ENCODE measurements at places on chromosomes 2 and 18.

DNA sequence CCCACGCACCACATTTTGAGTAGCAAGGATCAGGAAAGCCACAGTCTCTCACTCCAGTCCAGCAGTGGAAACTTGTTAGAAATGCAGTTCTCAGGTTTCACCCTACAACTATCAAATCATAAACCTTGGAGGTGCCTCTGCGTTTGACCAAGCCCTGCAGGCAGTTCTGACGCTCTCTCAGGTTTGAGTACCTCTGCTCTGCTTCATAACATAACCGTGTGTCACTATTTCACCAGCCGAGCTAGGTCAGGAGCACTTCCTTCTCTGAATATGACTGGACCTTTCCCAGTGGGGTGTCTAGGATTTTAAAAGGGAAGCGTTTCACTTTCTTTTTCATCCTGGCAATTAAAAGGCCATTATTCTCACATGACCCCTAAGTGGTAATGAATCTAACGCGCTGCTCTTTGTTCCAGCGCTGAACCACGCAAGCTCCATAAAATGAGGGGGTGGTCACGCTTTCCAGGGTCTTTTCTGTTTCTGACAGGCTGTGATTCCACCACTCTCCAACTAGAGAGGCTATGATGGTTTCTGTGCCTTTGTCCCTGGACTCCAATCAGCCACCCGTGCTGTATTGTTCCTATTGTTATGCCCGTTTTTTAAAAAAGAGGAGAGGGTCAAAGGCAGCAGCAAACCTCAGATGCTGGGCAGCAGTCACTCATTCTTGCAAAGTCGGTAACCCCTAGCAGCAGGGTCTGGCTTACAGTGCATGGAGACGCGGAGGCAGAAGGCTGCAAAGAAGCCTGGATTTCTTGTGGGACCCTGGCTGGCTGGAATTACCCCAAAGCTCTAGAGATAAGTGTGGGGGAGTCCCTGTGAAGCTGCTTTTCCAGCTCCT lies 75.2 kb upstream of the CTNNA2 start:
- no peak for DNase-seq

- peak; percentile 43 for DNase-seq
Observed at GRCh38 chr2:71926089-71926447, 221.6 kb downstream of the CYP26B1 start.

DNA sequence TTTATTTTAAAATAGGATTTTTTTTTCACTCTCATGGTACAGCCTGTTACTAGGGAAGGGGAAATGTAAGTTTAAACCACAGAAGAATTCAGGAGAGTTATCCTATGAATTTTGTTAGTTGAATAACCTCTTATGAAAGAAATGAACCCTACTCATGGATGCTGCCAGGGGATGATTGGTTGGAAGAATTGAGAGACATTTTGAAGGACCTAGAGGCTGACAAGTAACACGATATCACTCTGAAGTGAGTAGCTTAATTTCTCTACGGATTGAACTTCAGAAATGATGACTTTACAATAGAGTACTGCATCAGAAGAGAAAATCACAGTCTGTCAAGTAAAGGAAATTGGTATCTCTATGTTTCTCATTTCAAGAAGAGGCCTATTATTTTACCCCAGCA lies 1346.2 kb downstream of the SUCLG1 start:
- no peak for DNase-seq

DNA sequence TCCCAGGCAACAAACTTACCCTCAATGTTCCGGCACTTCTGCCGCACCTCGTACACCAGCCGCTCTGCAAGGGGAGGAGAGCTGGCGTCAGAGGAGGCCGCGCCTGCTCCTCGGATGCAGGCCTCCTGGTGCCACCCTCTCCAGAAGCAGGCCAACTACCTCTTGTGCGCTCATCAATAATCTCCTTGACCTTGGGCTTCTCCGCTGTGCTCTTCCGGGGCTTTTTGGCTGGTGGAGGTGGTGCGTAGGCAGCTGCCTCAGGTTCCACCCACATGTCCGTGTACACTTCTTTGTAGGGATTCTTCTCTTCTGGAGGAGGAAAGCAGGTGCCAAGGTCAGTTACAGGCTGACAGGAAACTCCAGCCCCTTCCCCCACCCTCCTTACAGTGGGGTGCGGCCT lies 77.6 kb upstream of the POMC start:
- DNase-seq: no peak

DNA sequence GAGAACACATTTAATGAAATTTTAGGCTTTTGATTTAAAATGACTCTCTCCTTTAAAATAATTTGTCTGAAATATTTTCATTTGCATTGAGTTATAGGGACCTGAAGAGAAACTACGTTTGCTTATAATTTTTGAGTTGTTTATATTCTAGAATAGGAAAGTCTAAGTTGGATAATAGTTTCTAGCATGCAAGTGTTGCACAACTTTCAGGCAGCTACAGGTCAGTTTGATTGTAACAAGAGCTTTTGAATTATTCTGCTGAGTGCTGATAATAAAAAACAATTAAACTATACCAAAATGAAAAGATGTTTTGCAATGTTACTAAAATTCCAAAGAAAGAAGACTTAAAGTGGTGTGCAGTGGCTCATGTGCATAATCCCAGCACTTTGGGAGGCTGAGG lies 71.0 kb downstream of the PDE1A start:
- DNase-seq: no peak

DNA sequence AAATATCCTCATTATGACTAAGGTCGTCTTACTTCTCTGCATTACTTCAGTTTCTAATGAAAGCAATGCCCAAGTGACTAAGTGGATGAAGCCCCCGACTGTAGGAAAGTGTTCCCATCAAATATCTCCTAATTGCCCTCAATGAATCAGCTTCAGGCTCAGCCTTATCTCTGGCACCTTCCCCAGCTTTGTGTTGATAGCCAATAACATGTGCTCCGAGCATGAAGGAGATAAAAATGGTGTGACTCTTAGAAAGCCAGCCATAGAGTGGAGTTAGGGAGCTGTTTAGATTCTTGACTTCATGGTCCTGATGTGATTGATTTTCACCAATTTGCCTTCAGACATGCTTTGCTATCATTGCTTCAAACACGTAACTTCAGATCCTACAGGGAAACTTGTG lies 339.2 kb upstream of the NRP2 start:
- no peak for DNase-seq

GRCh38 chr18:46179306-46179705 lies 75.1 kb downstream of the HAUS1 start:
- DNase-seq: no peak

GRCh38 chr2:227853765-227854271 lies 17.6 kb upstream of the DAW1 start:
- no peak for DNase-seq

GRCh38 chr2:68709421-68709911 lies 25.1 kb upstream of the ARHGAP25 start:
- DNase-seq: peak; percentile 76

- no peak for DNase-seq
Observed at GRCh38 chr2:122515731-122516290, 760.4 kb downstream of the TSN start.

- no peak for DNase-seq
Observed at GRCh38 chr2:239184968-239185903, 215.6 kb downstream of the HDAC4 start.

- no peak for DNase-seq
Observed at GRCh38 chr18:70671889-70672565, 383.2 kb downstream of the SOCS6 start.

GRCh38 chr2:145079641-145080040 lies 559.7 kb upstream of the ZEB2 start:
- no peak for DNase-seq

DNA sequence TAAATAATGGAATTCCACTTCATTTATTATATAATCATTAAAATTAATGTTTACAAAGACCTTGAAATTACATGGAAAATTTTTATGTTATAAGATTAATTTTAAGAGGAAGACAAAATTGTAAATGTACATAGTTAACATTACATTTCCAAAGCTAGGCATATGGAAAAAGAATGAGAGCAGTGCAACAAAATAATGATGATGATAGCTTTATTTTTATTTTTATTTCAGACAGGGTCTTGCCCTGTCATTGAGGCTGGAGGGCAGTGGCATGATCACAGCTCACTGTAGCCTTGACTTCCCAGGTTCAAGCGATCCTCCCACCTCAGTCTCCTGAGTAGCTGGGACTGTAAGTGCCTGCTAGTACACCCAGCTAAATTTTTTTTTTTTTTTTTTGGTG lies 61.2 kb upstream of the ZCCHC2 start:
- no peak for DNase-seq

DNA sequence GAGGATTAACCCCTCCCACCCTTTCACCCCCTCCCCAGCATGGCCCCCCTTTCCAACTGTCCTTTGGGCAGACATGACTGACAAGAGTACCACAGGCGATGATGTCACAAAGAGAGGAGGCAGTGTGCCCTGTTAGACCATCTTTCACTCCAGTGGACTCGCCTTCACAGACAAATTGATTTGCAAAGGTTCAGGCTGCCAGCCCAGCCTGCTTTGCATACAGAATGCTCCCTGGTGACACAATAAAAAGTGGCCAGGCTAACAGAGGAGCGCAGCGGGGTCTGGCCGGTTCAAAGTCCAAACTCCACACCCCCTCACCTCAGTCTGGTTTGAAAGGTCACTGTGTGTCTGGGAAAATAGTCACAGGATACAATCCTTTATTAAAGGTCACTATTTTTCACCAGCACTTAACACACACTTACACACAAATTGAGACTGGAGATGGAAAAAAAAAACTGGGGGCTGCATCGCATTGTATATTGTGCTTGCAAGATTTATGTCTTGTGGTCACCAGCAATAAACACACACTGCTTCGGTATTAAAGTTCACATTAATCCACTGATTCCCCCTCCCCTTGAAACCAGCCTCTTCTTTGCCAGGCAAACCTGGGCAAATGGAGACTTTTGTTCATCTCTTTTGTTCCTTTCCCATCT lies 236.9 kb downstream of the BCL11A start:
- DNase-seq: no peak

GRCh38 chr2:171711351-171711750 lies 24.1 kb downstream of the DYNC1I2 start:
- no peak for DNase-seq

DNA sequence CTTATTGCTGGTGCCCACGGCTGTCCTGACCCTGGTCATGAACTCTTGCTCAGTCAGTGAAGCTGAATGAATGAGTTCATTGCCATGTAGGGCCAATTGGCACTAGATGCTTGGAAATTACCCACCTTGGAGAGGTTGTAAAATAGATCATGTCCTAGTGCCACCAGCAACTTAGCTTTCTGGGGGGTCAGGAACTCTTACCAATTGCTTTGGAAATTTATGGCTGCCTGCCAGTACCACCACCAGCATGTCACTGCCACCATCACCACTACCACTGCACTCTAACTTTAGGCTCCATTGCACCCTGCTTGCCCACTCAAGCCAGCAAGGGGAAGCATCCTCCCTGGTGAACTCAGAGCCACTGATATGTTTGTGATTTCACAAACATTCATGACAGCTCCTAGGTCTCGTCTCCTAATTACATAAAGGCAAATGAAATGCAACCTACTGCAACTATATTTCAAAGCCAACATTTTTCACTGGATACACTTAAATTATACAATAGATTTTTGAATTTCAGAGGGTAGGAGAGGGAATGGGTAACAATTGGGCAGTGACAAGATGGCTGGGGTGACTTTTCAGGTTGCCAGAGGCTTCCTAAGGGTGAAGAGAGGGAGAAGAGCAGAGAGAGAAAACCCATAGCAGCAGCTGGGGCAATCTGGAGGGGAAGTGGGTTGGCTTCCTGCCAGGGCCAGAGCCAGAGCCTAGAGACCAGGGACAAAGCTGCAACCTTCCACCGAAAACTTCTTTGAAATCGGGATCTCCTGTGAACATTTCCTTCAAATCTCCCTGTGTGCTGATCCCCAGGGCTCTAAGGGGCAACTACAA lies 3.5 kb upstream of the EMILIN1 start:
- peak; percentile 84 for DNase-seq

- DNase-seq: no peak
Observed at GRCh38 chr2:214648520-214648919, 161.0 kb downstream of the BARD1 start.

DNA sequence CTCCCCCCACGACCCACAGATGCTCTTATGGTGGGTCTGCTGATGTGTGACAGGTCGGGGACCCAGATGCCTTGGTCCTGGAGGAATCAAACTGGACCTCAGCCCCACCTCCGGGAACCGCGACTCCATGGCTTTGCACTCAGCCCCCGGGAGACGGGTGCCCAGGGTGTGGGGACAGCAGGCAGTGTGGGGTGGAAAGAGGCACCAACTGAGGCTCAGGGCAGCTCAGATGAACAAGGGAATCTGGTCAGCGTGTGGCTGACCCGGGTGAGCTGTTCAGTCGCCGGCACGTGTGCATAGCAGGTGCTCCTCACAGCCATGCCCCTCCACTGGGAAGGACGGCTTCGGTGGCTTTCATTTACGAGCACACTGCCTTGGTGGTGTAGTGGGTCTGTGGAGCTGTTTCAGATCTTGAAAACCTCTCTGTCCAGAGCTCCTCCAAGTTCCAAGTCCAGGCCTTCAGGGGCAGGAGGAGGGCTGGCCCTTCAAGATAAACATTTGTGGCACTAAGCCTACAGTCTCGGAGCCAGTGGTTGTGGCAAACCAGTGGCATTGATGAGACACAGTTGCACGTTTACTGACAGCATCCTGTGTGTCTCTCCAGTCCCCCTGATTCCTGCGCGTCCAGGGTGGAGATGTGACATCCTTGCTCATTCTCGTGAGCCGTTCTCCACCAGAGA lies 471.2 kb upstream of the HS6ST1 start:
- no peak for DNase-seq

GRCh38 chr2:119852214-119852613 lies 92.5 kb downstream of the PTPN4 start:
- no peak for DNase-seq

DNA sequence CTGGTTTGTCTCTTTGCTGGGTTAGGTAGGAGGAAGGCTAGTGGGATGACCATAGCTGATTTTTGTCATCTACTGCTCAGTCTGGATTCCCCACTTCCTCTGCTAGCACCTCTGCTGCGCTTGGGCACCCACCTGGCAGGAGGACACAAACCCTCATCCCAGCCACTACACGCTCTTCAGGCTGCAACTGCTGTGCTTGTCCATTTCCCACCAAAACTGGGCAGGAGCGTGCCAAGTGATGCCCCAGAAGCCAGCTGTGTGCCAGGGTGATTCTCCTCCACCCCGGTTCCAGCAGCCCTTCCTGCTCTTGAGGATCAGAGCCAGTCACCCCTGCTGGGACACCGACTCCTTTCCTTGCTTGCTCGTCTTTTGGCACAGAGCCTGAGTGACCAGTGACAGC lies 15.7 kb upstream of the PER2 start:
- DNase-seq: no peak

GRCh38 chr2:206462240-206462854 lies 19.0 kb downstream of the ADAM23 start:
- no peak for DNase-seq

Measured in NB4 (cell line).